ENCODE measurements at places on chromosomes 2 and 18.
A peak's percentile ranks its signal among the peaks of the same experiment; 100 is the strongest.

GRCh38 chr2:37629529-37629928 lies 41.9 kb downstream of the CDC42EP3 start:
- no peak for DNase-seq

GRCh38 chr18:80243204-80243603 lies 4.1 kb downstream of the PARD6G start:
- DNase-seq, result no peak

- DNase-seq, result no peak
Observed at GRCh38 chr2:184971546-184972068, 373.3 kb downstream of the ZNF804A start.

- DNase-seq, result no peak
Observed at GRCh38 chr18:54750350-54750749, 77.9 kb upstream of the RAB27B start.

DNA sequence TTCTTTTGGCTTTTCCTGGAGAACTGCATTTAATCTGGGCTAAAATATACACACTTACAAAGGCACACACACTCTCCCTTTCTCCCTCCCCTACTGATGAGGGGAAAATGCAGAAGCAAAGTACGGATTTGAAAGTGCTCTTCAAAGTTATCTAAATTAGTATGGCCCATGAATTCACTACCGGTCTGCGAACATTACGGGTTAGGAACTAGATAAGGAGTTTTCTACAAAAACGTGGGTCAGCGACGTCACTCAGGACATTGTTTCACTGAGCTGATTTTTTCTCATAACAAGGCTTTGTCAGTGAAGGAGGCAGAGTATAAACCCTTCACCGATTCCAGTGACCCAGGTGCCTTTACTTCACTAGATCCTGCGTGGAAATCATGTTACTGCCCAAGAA lies 47.3 kb downstream of the COA5 start:
- no peak for DNase-seq

GRCh38 chr18:74334242-74334893 lies 18.7 kb downstream of the C18orf63 start:
- DNase-seq, result no peak

GRCh38 chr2:128750328-128751165 lies 431.9 kb upstream of the HS6ST1 start:
- no peak for DNase-seq

DNA sequence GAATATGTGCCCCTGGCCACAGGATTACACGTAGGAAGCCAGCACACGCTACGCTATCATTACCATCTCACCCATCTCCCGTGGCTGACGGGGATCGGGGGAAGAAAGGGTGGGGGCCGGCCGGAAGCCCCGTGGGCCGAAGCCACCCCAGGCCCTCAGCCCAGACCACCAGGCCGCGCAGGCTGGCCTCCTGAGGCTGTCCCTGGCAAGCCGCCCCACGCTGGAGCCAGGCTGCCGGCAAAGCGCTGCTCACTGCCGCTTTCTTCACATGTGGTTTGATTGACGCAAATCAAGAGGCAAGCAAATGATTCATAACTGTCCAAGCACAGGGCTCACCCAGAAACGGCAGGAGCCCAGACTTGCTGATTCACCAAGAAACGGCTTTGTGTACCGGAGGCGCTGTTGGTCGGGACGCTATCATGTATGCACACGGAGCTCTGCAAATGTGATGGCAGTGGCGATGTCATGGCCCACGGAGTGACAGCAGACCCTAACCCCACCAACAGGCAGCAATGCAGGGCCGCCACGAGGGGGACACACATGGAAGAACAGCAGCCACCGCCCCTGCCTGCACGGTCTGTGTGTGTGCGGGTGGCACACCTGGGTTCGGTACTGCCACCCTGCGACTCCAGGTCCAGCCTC lies 125.7 kb downstream of the HDAC4 start:
- DNase-seq, result peak; percentile 95

GRCh38 chr2:18930971-18931370 lies 341.6 kb upstream of the NT5C1B start:
- no peak for DNase-seq
